ENCODE measurements at places on chromosomes 5 and 9.

GRCh38 chr9:2800394-2801179 lies 43.3 kb downstream of the PUM3 start:
- no peak for DNase-seq

GRCh38 chr5:55502759-55503158 lies 32.0 kb downstream of the PLPP1 start:
- no peak for DNase-seq

DNA sequence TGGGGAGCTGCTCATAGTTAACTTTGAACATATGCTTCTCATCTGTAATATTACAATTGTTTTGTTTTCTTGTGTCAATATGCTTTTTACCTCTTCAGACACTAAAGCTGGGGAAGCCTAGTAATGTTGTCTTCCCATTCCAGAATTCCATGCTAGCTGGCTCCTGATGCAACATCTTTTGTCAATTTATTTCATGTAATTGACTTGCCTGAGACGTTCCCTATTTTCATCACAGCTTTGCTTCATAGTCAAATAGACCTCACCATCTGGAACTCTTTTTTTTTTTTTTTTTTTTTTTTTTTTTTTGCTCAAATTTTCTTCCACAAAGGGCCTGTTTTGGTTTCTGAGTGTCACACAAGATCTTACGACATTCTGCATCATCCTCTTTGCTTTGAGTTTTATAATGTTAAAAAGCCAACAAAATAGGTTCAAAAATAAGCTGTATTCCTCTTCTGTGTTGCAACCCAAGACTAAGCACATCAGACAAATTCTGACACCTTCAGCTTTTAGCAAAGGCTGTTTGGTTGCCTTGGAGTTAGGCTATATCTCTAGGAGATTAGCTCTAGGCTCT lies 235.2 kb downstream of the NR3C1 start:
- no peak for DNase-seq

DNA sequence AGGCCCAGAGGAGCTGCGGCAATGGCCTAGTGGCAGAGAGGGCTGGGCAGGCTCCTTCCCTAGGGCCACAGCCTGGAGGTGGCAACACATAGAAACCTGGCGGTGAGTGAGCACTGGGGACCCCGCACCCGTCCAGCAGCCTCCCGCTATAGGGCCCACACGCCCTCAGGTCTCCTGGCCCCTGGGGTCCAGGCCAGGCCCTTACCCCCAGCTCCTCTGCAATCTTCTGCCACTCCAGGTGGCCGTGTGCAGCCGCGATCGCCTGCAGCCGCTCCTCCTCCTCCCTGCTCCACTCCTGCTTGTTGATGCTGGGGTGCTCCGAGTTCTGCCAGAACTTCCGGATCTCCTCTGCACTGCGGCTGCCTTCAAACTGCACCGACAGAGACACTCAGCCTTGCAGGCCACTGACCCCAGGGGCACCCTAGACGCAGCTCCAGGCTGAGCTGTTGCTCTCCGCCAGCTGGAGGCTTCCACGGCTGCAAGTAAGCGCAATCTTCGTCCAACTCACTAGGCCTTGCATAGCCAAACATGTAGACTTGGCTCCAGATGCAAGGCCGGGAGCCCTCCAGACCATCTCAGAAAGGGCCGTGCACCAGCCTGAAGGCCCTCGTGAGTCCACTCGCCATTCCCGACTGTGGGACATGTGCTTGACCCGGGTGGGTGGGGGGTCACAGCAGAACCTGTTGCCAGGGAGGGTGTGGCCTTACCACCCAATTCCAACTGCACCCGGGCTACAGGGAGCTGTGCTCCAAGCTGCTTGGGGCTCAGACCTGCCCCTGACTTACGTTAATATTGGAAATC lies 8.0 kb downstream of the SNAPC4 start:
- DNase-seq, result no peak

- DNase-seq, result no peak
Observed at GRCh38 chr5:173873306-173873922, 14.7 kb upstream of the CPEB4 start.

DNA sequence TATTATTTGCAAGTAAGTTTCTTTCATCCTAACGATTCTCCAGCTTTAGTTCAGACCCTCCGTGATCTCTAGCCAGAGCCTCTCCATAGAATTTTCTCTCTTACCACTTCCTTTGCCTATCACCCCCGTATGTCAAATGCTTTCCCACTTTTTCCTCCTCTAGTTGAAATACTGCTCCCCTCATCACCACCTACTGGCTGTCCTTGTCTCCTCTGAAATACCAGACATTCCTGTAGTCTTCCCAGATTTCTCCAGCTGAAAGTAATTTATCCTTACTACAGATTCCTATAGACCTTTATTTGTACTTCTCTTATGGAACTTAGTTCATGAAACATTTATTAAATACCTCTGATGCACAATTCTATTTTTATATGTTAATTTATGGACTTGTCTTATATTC lies 36.0 kb upstream of the GLIPR2 start:
- DNase-seq, result no peak

GRCh38 chr5:110440058-110440457 lies 286.4 kb downstream of the TMEM232 start:
- DNase-seq, result no peak

- DNase-seq, result no peak
Observed at GRCh38 chr9:108703429-108703828, 152.4 kb downstream of the ACTL7B start.

DNA sequence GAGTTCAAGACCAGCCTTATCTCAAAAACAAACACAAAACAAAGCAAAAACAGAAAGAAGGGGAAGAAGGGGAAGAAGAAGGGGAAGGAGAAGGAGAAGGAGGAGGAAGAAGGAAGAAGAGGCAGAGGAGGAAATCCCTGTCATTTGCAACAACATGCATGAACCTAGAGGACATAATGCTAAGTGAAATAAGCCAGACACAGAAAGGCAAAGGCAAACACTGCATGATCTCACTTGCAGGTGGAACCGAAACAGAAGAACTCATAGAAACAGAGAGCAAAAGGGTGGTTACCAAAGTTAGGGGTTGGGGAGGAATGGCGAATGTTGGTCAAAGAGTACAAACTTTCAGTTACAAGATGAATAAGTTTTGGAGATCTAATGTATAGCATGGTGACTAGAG lies 135.4 kb downstream of the UGCG start:
- DNase-seq, result no peak

GRCh38 chr5:114006582-114006981 lies 355.3 kb upstream of the KCNN2 start:
- DNase-seq, result no peak

DNA sequence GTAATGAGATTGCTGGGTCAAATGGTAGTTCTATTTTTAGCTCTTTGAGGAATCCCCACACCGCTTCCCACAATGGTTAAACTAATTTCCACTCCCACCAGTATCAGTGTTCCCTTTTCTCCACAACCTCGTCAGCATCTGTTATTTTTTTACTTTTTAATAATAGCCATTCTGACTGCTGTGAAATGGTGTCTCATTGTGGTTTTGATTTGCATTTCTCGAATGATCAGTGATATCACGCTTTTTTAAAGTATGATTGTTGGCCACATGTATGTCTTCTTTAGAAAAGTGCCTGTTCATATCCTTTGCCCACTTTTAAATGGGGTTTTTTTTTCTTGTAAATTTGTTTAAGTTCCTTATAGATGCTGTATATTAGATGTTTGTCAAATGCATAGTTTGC lies 73.5 kb downstream of the MTAP start:
- DNase-seq, result no peak

DNA sequence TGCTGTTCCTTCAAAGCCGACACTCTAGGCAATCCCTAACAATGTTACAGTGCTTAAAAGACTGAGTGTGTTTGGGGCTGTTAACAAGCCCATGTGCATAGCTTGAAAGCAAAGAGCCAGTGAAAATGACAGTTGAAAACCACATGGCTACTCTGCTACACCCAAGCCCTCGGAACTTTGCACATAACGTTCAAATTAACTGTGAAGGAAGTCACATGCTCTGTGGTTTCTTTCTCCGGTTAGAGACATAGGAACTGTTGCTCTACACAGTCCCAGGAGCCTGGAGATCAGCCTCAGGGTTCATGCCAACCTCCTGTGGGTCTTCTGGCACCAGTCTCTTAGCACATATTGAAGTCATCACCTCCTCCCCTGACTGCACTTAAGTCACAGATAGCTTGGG lies 51.1 kb downstream of the C9orf152 start:
- DNase-seq, result no peak

DNA sequence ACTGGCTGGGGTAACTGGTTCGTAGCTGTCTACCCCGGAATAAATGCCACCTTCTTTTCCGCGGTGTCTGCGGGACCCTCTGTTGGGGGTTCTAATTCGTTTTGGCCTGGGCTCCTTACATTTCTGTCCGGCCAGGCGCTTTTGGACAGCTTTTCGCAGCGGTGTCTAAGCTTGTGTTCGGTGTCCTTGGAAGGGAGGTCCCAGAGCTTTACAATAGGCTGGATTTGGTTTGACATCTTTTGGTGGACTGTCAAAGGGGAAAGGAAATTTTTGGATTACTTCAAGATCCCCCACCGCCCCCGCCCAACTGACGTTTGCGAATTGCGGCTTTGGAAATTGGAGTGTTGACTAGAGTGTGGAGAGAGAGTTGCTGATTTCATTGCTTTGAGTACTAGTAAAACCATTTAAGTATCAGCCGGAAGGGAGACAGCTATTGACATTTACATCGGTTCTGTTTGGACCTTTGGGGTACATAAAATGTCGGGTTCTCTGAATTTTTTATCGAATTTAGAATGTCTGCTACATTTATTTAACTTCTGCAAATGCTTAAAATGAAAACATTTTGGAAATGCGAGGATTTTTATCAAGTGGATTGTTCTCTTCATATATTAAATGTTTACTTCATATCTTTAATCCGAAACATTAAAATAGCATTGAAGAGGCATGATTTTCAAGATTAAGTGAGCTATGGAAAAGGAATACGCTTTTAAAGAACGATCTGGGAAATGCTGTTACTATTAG lies 4.7 kb upstream of the PURA start:
- no peak for DNase-seq

GRCh38 chr5:31270396-31270795 lies 76.9 kb downstream of the CDH6 start:
- no peak for DNase-seq

- DNase-seq, result peak; percentile 10
Observed at GRCh38 chr9:99259231-99259918, 37.3 kb downstream of the SEC61B start.

- no peak for DNase-seq
Observed at GRCh38 chr9:124754289-124754688, 16.8 kb downstream of the NR6A1 start.

GRCh38 chr5:136242136-136242535 lies 49.2 kb upstream of the SMIM32 start:
- no peak for DNase-seq

GRCh38 chr5:82421119-82421518 lies 143.0 kb upstream of the RPS23 start:
- no peak for DNase-seq

- no peak for DNase-seq
Observed at GRCh38 chr9:96413302-96414221, 4.6 kb downstream of the ZNF367 start.

DNA sequence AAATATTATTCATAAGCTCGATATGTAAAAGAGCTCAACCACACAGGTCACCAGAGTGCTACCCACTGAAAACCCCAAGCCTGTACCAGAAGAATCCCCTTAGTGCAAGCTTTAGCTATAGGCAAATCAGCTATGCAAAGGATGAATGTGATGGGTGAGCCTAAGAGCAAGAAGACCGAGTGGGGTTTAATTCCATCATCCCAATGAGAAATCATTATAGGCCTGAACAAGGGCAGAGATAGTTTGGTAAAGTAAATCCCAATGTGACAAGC lies 21.8 kb downstream of the ELOVL7 start:
- DNase-seq, result no peak

DNA sequence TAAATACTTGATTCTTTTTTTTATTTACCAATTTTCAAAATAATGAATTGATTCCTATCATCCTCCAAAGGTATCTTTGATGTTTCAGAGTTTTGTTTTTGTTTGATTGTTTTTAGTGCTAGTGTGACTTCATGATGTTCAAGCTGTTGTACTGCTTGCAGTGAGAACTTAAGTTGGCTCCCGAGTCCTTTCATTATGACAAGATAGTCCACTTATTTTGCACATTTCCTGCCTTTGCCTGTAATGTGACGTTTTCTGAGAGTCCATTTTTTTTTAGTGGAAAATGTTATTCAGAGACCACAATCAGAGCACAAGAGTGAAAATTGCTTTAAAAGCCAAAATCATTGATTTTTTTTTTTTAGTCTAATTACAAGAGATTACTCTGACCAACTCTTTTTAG lies 60.1 kb upstream of the FCHO2 start:
- no peak for DNase-seq

GRCh38 chr5:121793791-121794190 lies 57.9 kb upstream of the FTMT start:
- no peak for DNase-seq

DNA sequence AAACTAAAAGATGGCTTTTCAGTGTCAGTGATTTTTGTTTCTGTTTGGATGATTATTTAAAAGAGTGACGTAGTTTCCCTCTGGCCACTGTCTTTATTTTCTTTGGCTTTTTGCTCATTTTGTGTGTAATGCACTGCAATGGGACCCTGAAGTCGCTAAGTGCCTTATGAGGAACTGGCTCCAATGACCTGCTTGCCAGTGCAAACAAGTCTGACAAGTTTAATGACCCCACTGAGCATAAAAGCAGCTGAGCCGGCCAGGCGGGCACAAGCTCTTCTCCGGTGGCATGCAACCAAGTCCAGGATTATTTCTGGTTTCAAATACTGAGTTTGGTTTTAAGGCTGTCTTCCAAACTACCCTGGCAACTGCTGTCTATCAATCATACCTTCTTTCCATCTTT lies 15.6 kb upstream of the GNA14 start:
- DNase-seq, result no peak

DNA sequence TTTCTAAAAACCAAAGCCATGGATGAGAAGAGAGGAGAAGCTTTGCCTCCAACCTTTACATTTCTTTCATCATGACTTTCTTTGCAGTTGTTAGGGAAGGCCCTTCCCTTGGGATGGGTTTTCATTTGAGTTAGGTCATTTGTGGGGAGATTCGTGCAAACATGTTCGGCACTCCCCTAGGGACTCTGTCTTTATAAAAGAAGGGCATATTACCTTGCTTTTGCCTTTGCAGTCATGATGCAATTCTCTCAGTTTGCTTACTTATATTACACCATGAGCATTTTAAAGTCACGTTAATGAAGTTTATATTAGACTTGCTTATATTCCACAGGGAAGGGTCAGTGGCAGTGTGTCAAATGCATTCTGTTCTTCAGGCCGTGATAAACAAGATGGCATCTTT lies 289.3 kb upstream of the WWC1 start:
- DNase-seq, result no peak

DNA sequence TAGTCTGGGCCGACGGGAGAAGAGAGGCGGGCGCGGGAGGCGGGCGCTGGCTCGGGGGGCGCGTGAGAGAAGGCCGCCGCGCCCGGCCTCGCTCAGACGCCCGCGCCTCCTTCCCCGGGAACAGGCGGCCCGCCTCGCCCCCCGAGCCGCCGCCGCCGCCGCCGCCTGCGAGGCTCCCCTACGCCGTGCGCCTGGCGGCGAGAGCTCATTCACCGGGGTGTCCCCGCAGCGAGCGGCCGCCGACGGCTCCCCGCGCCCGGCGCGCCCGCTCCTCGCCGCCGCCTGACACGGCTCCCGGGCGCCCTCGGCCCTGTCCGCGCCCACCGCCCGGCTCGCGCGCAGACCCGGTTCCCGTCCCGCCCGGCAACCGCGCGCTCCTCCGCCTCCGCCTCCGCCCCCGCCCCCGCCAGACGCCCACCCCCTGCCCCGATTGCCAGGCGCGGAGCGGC lies at the start of gene GNAQ:
Gene GNAQ, minus strand, starts transcription at position 368 of the 449 bp plus-strand sequence. CDS start 576 bp downstream, outside the sequence.
- DNase-seq, result no peak
